Right cardiac atrium (tissue), 5 donors: ENCODE measurements at places on chromosomes 4 and X.

DNA sequence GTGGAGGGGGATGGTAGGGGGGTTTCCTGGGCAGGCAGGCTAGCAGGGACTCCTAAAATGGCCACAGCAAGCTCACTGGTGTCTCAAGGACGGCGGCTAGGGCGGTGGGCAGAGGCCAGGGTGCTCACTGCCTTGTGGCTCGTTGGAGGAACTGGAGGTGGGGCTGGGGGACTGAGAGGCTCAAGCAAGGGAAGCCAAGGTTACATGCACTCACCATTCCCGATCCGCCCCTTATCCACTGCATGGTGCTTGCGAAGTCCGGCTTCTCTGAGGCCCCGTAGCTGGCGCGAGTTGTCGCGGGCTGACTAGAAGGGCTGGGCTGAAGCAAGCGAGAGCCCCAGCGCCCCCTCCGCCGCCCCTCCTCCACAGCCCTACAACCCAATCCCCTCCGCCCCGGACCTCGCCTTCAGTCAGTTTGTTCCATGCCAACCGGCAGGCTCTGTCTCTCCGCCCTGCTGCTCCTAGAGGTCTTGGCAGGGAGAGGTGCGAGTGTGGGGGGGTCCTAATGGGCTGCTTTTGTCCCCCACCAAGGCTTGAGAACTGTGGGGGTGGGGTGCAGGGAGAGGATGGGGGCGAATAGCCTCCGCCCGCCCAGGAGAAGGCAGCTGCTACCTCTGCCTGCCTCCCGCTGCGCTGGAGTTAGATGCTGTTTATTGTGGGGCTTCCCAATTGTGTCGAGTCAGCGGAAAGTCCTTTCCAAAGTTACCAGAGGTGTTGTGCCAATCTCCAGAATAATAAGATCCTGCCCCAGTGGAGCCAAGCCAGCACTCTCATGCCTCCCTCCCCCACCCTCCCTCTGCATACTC is at the start of gene ARHGEF9:
ARHGEF9 (minus strand) TSS at position 313 of the 806 bp plus-strand sequence; CDS start at position 244, 69 bp downstream.
- peak; percentile 68 for DNase-seq

DNA sequence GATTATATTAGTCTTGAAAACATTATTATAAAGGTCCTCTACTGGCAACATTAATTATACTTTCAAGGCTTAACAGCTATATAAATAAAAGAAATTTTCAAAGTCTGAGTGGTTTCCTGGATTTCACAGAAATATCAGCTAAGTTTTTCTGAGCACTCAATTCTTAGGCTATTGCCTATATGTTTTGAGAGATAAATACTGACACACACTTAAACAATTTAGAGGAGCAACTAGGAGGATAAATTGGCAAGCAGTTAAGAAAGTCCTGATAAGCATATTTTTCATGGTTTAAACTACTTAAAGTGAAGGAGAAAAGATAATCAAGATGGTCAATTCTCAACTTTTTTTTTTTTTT is 2.7 kb upstream of the MGARP start:
- no peak for DNase-seq

- no peak for DNase-seq
These were observed 16.9 kb downstream of the ACTRT1 start for GRCh38 chrX:128035318-128035717.

DNA sequence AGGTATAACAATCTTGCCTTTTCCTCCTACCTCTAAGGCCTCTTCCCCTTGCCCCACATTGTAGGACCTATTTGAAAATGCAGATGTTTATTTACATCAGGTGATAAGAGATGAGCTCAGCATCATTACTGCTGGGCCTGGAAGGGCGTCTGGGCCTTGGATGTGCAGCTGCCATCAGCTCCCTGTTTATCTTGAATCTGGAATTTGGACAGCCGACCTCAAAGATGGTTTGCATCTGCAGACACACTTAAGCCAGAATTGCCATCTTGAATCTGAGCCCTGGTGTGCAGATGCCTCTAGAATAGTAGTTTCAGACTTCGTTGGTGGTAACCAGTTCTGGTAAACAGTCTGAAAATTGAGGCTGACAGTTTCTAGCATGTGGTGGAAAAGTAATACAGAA is 59.0 kb downstream of the FAM193A start:
- DNase-seq = no peak

DNA sequence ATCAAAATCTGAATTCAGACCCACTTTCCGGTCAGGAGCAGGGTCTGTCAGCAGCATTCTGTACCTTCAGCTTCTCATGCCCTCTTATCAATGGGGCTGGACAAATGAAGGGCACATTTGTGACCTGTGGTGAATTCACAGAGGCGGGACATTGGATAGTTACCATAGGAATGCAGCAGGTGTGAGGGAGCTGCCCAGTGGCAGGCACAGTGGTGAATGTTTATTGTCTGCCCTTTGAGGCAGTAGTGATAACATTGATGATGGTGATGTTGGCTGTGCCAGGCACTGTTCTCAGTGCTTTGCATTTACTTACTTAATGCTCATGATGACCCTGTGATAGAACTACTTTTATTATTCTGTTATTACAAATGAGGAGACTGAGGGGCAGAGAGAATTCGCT is 101.2 kb upstream of the KIT start:
- no peak for DNase-seq

DNA sequence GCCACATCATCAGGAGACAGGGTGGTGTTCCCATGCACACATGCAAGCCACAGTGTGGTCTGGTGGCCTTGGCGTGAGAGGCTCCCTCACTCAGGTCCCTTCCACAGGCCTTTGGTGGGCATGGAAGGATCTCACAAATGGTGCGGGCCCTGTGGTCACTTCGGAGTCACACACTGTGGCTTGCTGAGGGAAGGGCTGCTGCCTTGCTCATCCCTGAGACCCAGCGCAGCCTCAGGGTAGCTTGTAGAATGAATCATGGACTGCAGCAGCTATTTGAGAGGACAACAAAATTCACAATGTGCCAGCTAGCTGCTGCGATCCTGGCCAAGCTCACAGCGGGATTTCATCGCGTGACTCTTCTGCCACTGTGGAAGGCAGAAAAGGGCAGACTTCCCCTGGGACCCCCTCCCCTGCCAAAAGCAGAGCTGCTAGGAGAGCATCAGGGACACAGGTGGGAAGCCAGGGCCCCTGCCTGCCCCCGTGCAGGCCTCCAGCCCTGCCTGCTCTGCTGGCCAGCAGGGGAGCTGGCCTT is 106.4 kb downstream of the ABLIM2 start:
- no peak for DNase-seq

- DNase-seq = no peak
These were observed 416.9 kb upstream of the MAGEB2 start for GRCh38 chrX:29798469-29798868.

DNA sequence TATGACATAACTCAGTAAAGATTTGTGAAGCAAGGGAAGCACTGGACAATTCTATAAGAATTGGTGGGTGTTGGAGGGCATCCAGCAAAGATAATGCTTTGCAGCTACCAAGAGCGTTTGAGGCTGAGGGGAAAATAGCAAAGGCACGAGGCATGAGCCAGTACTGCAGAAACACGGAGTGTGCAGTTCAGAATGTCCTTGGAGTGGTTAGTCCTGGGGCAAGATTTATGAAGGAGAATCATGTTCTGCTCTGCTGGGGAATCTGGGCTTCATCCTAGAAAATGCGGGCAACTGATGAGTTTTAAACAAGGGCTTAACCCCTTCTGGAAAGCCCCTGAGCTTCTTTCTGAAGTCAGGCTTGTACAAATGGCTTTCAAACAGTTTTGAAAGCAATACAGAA is 452.5 kb downstream of the IL15 start:
- DNase-seq = no peak

DNA sequence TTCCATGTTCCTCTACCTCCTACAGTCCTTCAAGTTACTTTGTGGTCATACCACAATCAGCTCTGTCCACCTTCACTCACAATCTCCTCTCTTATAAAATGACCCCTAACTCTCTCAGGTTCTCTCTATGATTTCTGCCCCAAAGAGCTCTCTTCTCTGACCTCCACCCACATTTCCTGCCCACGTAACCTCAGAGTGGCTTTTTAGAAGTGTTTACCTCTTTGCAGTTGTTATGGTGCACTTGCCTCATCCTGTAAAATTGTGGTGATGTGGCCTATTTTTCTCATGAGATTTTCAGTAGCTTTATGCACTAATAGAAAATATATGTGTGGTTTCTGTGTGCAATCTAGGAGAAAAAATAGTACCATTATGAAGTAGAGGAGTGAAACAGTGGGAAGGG is 215.8 kb downstream of the PACRGL start:
- DNase-seq = no peak

GRCh38 chr4:81546777-81547176 is 75.1 kb upstream of the RASGEF1B start:
- no peak for DNase-seq

DNA sequence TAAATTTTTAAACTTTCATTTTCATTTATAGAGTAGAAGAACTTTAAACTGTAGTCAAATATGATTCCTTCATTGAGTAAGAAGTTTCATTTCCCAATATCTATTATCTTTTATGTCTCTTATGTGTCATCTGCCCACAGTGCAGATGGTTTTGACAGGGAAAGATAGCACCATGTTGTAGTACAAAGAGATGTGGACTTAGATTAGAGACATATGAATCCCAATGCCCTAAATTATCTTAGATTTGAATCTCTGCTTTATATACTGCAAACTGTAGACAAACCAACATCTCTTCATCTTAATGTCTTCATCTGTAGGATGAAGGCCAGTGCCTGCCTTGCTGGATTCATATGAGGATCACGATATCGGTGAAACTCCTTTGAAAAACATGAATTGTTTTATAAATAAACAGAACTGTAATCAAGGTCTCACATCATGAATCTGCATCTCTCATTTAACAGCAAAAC is 217.5 kb downstream of the BANK1 start:
- DNase-seq = no peak

DNA sequence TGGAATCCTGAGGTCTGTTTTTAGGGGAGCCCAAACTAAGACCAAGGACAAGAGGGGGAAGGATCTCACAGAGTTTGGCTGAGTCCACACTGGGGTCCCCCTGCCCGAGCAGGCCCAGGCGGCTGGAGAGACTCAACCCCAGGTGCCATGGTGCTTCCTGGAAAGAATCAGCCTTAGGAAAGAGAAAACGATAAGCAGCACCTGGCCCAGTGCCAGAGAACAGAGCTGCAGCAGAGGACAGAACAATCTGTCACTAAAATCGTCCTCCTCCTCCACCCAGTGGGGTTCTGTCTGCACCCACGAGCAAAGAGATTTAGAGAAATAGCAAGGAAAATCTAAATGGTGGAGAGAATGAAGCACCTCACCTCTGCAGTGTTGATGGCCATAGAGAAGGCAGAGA is 470.5 kb downstream of the BCOR start:
- DNase-seq = no peak

DNA sequence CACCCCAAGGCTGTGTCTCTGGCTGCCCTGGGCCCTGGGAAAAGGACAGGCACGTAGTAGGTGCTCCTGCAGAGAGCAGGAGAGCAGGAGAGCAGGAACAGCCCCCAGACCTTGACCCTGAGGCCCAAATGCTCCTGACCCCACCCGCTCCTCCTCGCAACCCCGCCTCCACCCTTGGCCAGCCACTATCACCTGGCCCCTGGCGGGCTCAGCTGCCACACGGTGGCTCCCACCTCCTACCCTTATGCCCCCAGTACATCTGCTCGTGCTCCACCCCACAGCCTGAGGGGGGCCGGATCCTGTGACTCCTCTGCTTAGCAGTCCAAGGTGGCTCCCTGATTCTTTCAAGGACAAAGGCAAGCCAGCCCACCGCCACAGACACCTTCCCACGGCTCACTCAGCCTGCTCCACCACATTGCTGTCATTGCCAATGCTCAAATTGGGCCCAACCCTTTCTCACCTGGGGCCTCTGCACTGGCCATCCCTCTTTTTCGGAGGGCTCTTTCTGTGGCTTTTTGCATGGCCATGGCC is 5.4 kb upstream of the HAUS7 start:
- DNase-seq = peak; percentile 51

DNA sequence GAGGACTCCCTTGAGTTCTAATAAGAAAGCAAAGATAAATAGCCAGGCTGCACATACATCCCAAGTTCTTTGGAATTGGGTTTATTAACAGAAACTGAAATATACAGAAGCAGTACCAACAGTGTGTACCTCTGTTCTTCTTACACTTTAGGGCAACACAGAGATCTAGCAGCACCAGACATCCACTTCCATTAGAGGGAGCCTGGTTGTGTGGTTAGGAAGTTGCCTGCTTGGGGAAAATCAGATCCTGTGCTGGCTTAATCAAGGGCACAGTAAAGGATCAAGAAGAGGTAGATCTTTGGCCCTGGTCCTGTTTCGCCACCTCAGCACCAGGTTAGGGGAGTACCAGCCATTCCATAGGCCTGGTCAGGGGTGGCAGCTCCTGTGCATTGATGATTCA is 231.1 kb upstream of the ARHGAP24 start:
- no peak for DNase-seq

- DNase-seq = peak; percentile 12
These were observed 629.7 kb downstream of the PCDH7 start for GRCh38 chr4:31349907-31350306.

GRCh38 chr4:141620715-141621114 is 15.7 kb upstream of the IL15 start:
- DNase-seq = no peak

- DNase-seq = no peak
These were observed 219.6 kb downstream of the DKK2 start for GRCh38 chr4:106816496-106816895.

- peak; percentile 64 for DNase-seq
These were observed 20.1 kb upstream of the IL3RA start for GRCh38 chrX:1316527-1316926.

DNA sequence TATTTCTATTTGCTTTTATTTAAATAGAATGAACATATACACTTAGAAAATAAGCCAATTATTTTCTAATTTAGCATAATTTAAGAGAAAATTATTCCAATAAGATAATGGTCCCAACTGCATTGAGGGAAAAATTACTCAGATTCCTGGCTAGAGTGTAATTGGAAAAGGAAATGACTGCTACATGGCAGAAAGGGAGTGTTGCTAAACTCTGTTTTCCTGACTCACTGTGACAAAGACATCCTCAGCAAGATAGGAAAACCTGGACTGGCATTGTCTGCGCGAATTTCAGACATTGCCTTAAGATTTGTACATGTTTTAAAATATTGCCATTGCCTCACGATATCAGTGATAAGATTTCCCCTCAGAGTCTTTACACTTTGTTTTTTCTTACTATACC is 8.2 kb downstream of the TNIP3 start:
- DNase-seq = no peak

DNA sequence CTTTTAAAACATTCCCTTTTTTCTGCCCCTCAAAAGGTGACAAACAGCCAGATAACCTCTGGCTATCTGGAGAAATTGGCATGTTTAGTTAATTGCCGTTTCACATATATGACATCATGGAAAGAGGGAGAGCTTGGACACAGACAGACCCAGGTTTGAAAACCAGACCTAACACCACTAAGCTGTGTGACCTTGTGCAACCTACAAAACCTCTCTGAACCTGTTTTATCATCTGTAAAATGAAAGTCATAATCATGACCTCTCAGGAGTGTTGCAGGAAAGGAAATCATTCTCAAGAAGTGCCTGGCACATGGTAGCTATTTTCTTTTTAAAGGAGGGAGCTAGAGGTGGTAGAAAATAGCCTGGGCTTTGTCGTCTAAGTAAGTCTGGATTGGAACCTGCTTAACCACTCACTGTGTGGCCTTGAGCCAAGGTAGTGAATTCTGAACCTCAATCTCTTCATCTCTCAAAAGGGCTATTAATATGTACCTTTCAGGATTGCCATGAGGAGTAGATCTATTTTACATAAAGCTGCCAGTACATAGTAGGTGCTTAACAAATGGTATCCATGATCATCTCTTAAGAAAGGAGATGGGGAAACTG is 363.5 kb downstream of the BCOR start:
- no peak for DNase-seq
